NCI-H1092 treated with DMSO at 0.1 percent for 48 hours (cell line): ENCODE measurements at places on chromosomes 7 and 10.

DNA sequence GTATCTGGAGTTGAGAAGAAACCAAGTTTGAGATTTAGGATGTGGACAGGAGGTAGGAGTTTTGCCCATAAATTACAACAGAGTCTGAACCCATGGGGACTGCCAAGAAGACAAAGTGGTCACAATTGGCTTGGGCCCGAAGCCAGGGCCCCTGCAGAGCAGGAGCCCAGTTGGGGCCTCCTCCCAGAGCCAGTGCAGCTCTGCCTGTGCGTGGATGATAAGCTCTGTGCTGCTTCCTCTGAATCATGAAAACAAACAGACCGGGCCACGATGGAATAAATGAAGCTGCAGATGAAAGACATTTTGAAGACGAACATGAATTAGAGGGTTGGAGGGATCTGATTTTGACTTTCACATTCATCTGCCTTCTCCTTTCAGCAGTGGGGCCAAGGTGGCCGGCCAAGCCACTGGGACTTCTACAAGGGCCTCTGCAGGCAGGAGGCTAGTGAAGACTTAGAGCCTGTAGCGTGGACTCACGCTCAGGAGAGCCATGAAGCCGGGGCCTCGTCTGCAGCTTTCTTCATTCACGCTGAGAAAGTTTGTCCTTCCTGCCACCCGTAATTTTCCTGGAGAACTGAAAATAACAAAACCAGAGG lies 156.8 kb upstream of the LYZL1 start:
- peak; percentile 4 for DNase-seq

GRCh38 chr10:98602224-98602623 lies 155.5 kb upstream of the HPS1 start:
- no peak for DNase-seq

GRCh38 chr10:618229-618989 lies 71.1 kb downstream of the DIP2C start:
- no peak for DNase-seq

- DNase-seq, result no peak
These were observed 450.4 kb downstream of the NEBL start for GRCh38 chr10:20446561-20447193.

DNA sequence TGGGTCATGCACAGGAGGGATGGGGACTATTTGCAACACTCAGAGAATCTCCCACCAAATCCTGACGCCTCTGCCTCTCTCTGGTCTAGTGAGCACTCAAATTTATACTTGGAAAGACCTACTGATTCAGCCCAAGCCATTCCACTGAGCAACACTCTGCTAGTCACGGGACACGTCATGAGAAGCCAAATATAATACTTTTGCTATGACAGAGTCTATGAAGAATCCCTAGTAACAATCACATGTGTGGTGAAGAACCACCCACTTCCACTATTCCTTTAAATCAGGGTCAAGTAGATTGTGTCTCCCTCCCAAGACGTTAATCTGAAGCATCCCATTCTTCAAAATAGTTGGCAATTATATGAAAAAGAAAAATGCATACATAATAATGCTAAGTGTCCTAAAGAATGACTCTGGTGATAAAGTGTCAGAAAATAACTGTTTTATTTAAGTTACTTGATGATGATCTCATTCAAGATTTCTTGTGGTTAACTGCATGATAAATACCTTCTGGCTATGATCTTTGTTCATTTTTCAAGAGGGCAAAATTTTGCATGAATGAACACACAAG lies 28.5 kb downstream of the CHCHD3 start:
- DNase-seq, result no peak

- DNase-seq, result no peak
These were observed 111.7 kb downstream of the POLL start for GRCh38 chr10:101476383-101476782.

DNA sequence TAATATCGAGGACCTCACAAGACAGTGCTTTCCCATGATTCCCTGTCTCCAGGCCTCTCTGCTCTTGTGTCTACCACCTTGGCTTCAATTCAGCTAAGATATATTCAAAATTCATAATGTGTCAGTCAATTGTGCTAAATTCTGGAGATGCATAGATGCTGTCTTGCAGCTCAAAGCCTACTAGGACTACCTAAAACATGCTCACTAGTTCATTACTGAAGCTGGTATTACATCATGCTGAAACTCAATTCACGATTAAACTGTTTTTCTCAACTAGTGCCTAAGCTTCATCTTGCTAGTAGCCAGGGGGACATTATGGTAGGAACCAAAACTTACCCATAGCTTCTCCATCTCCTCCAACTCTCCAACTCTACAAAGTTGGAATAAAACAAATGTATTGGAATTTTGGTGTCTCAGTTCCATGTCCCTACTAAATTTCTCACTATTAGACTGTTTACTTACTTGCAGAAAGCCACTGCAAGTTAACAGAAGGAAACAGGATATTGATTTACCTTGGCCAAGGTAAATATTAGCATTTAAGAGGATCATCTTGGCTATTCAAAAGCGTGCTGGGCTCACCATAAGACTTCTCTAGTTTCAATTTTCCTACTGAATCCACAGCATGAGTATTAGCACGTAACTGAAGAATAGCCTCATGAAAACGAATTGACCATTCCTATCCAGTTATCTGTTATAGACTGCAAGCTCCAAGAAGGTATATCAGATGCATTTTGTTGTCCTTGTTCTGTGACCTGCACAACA lies 53.6 kb downstream of the CREB3L2 start:
- DNase-seq, result no peak

- no peak for DNase-seq
These were observed 603 bp upstream of the HECW1 start for GRCh38 chr7:43111630-43112458.

- DNase-seq, result no peak
These were observed 12.3 kb upstream of the CCDC172 start for GRCh38 chr10:116311706-116312490.

DNA sequence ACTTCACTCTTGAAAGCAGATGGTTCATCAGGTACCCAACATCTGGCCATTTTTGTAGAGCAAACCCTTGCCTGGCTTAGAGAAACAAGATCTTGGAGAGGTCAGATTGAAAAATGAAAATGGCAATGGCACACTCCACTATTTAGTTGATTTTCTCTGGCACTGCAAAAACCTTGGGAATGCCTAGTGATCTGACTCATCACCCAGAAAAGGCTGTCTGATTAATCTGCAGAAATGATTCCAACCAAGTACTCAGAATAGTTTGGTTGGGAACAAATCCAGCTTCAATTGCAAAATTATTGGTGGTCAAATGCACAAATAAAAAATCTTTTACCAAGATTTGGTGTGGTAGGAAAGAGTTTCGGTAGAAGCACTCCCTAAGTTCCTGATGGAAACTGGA lies 351.2 kb downstream of the PHTF2 start:
- peak; percentile 33 for DNase-seq

- no peak for DNase-seq
These were observed 70.4 kb downstream of the VTI1A start for GRCh38 chr10:112517451-112517862.

- DNase-seq, result no peak
These were observed 30.1 kb downstream of the CFAP46 start for GRCh38 chr10:132912225-132912712.

- no peak for DNase-seq
These were observed 78.1 kb upstream of the EGFR start for GRCh38 chr7:54940748-54941147.

DNA sequence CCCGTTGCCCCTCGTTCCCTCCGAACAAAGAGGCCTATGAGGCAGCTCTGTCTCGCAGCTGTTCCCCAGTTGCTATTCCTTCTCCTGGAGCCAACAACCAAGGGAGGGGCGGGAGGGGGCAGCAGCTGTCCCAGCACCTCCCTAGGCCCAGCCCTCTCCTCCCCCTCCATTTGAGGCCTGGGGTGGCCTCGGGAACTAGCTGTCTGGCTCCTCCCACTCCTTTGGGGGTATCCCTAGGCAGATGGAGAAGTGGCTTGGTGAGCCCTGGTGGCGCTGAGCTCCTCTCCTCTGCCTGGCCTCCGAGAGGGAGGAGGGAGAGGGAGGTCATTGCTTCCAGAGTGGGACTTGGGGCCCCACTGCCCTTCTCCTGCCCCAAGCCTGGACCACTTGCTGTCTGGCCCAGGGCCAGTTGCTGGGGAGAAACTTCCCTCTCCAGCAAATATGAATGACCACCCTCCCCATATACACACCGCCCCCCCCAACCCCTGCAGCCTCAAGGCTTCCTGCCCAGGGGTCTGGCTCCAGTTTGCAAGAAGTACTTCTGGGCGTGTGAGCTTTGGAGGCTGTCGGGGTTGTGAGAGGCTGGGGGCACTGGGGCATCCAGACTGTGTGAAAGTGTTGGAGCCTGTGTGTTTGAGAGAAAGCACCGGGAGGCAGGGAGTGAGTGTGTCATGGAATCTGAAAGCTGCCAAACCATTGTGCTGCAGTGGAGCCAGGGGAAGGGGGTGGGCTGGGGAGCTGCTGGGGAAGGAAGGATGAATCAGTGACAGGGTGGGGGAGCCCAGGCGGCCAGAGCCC lies 3.1 kb downstream of the FLNC start:
- peak; percentile 28 for DNase-seq

DNA sequence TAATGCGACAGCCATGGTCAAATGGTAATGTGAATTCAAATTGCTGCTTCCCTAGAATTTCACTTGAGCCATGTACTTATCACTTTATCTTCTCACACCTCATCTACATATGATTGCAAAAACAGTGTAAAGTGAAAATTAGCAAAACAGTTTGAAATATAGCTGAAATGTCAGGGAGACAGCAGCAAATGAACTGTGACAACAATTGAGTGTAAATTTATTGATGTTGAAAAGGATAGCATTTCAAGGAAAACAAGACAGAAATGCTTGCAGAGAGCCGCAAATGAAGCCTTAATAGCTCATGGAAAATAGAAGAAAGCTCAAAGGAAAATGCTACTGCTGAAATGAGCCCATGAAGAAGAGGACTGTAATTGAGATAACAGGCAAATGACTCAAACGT lies 516.2 kb upstream of the POT1 start:
- no peak for DNase-seq

DNA sequence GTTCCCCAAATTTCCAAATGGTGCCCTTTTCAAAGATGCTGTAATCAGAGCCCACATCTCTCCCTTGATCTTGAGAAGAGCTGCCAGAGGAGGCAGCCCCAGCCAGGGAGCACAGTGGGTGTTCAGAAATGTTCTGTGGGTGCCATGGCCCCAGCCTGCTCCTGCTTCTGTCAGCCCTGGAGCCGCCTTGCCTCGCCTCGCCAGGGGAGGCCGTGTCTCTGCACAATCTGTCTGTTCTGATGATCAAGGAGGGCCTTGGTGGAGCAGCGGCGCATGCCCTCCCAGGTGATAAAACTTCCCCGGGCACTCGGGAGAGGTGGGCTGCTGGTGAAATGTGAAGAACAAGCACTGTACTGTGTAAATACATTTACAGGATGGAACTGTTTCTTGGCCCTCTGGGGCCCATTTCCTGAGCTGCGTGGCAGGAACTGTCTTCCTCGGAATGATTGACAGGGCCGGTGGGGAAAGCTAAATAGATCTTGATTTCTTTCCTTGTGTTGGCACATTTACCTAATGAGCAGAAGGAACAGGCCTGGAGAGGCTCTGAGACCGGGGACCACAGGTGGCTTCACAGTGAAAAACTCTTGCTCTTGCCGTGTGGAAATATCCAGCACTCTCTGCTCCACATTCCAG lies 207.8 kb upstream of the PODXL start:
- DNase-seq, result no peak

- DNase-seq, result no peak
These were observed 186.2 kb upstream of the SVIL start for GRCh38 chr10:29820890-29821461.
